ENCODE measurements at places on chromosomes 7 and 10.
A peak's percentile ranks its signal among the peaks of the same experiment; 100 is the strongest.

GRCh38 chr7:45033931-45034290, 33.9 kb downstream of the CCM2 start:
- no peaks in the 10 kb centered on the region for H3K27me3 ChIP-seq
- H3K36me3 ChIP-seq: no peaks in the 10 kb centered on the region
- H3K4me1 ChIP-seq: peaks cover 7% of the 10 kb centered on the region
- no peak overlapping the region for H3K4me3 ChIP-seq
- no peak overlapping the region for H3K27ac ChIP-seq
- DNase-seq: peak; percentile 14

GRCh38 chr10:44011603-44011981, 362.9 kb upstream of the ZNF32 start:
- H3K27ac ChIP-seq: no peak overlapping the region
- H3K4me1 ChIP-seq: peaks cover 17% of the 10 kb centered on the region
- no peaks in the 10 kb centered on the region for H3K36me3 ChIP-seq
- no peak overlapping the region for H3K4me3 ChIP-seq

GRCh38 chr7:112874909-112875308, 84.7 kb upstream of the TMEM168 start:
- no peak overlapping the region for H3K4me3 ChIP-seq
- no peaks in the 10 kb centered on the region for H3K27me3 ChIP-seq

DNA sequence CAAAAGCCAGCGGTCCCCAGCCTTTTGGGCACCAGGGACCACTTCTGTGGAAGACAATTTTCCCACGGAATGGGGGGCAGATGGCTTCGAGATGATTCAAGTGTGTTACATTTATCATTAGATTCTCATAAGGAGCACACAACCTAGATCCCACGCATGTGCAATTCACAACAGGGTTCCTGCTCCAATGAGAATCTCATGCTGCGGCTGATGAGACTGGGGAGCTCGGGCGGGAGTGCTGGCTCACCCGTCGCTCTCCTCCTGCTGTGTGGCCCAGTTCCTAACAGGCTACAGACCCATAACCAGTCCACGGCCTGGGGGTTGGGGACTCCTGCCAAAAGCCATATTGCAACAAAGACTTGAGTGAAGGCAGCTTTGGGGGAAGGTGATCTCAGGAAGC, 26.6 kb upstream of the DOCK1 start:
- H3K36me3 ChIP-seq: no peaks in the 10 kb centered on the region
- no peaks in the 10 kb centered on the region for H3K27me3 ChIP-seq
- DNase-seq: no peak
- no peaks in the 10 kb centered on the region for H3K4me1 ChIP-seq
- no peak overlapping the region for H3K27ac ChIP-seq

DNA sequence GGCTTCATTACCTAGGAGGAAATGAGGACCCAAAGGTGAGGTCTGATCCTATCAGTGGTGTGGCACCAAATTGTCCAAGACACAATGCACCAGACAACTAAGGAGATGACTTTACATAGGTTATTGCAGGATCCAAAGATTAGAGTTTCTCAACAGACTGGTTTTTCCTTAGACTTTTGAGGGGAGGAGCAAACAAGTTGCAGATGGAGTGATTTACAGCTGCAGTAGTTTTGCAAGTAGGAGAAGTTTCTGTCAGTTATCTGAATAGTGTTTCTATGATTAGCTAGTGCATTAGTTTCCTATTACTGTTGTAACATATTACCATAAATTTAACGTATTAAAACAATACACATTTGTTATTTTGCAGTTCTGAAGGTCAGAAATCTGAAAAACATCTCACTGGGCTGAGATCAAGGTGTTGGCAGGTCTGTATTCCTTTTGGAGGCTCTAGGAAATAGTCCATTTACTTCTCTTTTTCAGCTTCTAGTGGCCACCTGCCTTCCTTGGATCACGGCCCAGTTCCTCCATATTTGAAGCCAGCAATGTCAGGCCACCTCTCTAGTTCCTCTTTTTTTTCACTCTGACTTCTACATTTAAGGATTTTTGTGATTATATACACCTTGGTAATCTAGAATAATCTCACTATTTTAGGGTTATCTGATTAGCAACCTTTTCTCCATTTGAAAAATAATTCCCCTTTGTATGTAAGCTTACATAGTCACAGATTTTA, 994.9 kb downstream of the REEP3 start:
- H3K27ac ChIP-seq: no peak overlapping the region
- H3K4me3 ChIP-seq: no peak overlapping the region
- H3K4me1 ChIP-seq: no peaks in the 10 kb centered on the region
- no peak for DNase-seq

GRCh38 chr10:121185816-121186455, 334.8 kb downstream of the WDR11 start:
- H3K36me3 ChIP-seq: no peaks in the 10 kb centered on the region
- no peak overlapping the region for H3K4me3 ChIP-seq
- no peak for DNase-seq
- no peaks in the 10 kb centered on the region for H3K27me3 ChIP-seq

All from body of pancreas (tissue), 4 donors.